ENCODE measurements at places on chromosomes 5 and 9. TPM values are rescaled to one million over a fixed set of nuclear protein-coding genes. Genes with fewer than 3 reads are reported as not detected.

The HTR4 gene
- total RNA-seq, result 0.08 TPM

The SET gene
- 504 TPM for total RNA-seq

The INIP gene
- 16.0 TPM for total RNA-seq

The SVEP1 gene
- 9.8 TPM for total RNA-seq

The ARID3C gene
- 0.08 TPM for total RNA-seq

The PCDHA9 gene
- under 0.01 TPM for total RNA-seq

The OR1N1 gene
- total RNA-seq, result 0.12 TPM

The PCDHGA8 gene
- total RNA-seq, result 2.0 TPM

The ECPAS gene
- 81.3 TPM for total RNA-seq

The DENND4C gene
- 39.2 TPM for total RNA-seq

The CORO2A gene
- 0.15 TPM for total RNA-seq

The PCDHGA3 gene
- 0.23 TPM for total RNA-seq

The SPINK13 gene
- not detected for total RNA-seq

The GARIN3 gene
- total RNA-seq, result not detected

The PCDHB6 gene
- total RNA-seq, result 0.08 TPM

The PPP1R2B gene
- 0.23 TPM for total RNA-seq

The ZCCHC7 gene
- total RNA-seq, result 19.5 TPM

The PPIC gene
- 131 TPM for total RNA-seq

The ESM1 gene
- 3.0 TPM for total RNA-seq

The PPP2R2B gene
- not detected for total RNA-seq

The GRM6 gene
- total RNA-seq, result not detected

The PDE4D gene
- total RNA-seq, result 2.9 TPM

The NDUFAF2 gene
- 27.7 TPM for total RNA-seq

The SH2D3C gene
- 0.08 TPM for total RNA-seq

The ZDHHC12 gene
- 28.6 TPM for total RNA-seq

The NMUR2 gene
- not detected for total RNA-seq

The UNC5A gene
- under 0.01 TPM for total RNA-seq

The NR5A1 gene
- not detected for total RNA-seq

The C9orf153 gene
- 0.08 TPM for total RNA-seq

The TLR4 gene
- 83.6 TPM for total RNA-seq

The RNF44 gene
- total RNA-seq, result 2.1 TPM

The SPINK6 gene
- not detected for total RNA-seq

The BTNL8 gene
- total RNA-seq, result not detected

The GZMA gene
- not detected for total RNA-seq

The RAB3C gene
- not detected for total RNA-seq

The PLCXD3 gene
- 2.5 TPM for total RNA-seq

The PDCD1LG2 gene
- total RNA-seq, result 4.3 TPM

The RFX3 gene
- total RNA-seq, result 2.0 TPM

The CDKN2B-AS1 gene
- total RNA-seq, result 2.7 TPM

The RBM27 gene
- 31.5 TPM for total RNA-seq

The PCDH12 gene
- under 0.01 TPM for total RNA-seq

The PCDHAC1 gene
- total RNA-seq, result 0.35 TPM

The HAVCR2 gene
- 0.30 TPM for total RNA-seq

The CMYA5 gene
- 1.6 TPM for total RNA-seq

The IFNK gene
- total RNA-seq, result not detected

The RANBP17 gene
- 6.2 TPM for total RNA-seq

The ACO1 gene
- total RNA-seq, result 78.4 TPM

The CATSPER3 gene
- not detected for total RNA-seq

The CKMT2 gene
- 12.8 TPM for total RNA-seq

Measured in smooth muscle cell of the coronary artery (primary cell).